ENCODE measurements at places on chromosomes 4 and X.

- no peak for DNase-seq
Observed at GRCh38 chrX:369563-370101, 17.1 kb downstream of the PPP2R3B start.

DNA sequence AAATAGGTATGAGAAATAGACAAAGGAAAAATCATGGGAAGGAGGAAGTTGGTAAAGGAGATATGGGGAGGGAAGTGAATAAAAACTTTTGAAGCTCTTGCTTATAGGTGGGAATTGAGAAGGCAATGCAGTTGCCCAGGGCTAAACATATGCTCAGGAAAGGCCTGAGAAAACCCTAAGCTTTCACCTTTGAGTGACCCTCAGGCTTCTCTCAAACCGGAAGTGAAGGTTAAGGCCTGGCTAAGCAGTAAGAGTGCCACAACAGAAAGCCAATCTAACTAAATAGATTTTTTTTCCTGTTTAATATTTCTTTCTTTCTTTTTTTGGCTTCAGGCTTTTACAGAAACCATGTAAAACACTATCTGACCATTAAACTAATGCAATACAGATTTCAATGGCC, 69.5 kb upstream of the GABRA3 start:
- DNase-seq = no peak

GRCh38 chr4:55547918-55548317, 1.2 kb upstream of the CLOCK start:
- no peak for DNase-seq

DNA sequence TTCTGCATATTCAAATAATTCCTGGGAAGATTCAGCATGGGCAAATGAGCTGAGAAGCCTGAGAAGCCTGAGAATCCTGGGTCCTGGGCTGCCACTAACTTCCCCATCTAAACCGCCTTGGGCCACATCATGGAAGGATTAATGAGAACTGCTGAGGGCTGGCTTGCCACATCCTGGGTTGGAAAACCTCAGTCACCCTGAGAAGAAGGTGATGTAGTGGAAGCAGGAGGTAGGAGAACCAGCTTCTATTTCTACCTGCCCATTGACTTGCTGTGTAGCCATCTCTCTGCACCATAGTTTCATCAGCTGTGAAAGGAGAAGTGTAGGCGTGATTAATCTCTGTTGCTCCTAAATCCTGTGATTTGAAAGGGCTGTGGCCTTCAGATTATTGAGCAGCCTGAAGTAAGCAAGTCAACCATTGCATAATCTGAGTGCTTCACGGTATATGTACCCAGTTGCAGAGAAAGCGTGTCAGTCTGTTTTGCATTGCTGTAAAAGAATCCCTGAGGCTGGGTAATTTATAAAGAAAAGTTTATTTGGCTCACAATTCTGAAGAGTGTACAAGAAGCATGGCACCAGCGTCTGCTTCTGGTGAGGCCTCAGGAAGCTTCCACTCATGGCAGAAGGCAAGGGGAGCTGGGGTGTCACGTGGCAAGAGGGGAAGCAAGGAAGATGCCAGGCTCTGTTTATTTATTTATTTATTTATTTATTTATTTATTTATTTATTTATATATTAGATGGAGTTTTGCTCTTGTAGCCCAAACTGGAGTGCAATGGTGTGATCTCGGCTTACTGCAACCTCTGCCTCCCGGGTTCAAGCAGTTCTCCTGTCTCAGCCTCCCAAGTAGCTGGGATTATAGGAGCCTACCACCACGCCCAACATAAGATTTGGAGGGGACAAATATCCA, 140.9 kb upstream of the ATP6AP2 start:
- DNase-seq = no peak

GRCh38 chr4:183106839-183107238, 7.8 kb downstream of the WWC2 start:
- DNase-seq = no peak
